ENCODE measurements at places on chromosomes 4 and X.

DNA sequence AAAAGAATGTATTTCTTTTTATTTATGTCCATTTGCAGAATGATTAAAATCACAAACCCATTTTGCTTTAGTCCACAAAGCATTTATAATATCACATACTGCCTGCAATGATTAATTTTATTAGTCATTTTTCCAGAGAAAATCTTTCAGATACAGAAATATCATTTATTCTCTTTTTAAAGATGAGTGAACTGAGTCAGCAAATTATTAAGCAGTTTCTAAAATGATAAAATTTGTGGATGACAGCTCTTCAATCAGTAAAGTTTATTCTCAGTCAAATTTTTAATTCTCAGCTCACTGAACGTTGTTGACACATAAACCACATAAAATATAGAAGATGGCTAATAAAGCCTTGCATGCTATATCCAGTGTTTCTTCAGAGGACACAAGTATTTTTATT is 485.5 kb downstream of the PRR32 start:
- no peak for DNase-seq

GRCh38 chr4:30828264-30828926 is 108.2 kb downstream of the PCDH7 start:
- no peak for DNase-seq

GRCh38 chr4:13323921-13324320 is 160.2 kb downstream of the RAB28 start:
- no peak for DNase-seq

- no peak for DNase-seq
Observed at GRCh38 chr4:38920677-38921076, 53.1 kb downstream of the FAM114A1 start.

DNA sequence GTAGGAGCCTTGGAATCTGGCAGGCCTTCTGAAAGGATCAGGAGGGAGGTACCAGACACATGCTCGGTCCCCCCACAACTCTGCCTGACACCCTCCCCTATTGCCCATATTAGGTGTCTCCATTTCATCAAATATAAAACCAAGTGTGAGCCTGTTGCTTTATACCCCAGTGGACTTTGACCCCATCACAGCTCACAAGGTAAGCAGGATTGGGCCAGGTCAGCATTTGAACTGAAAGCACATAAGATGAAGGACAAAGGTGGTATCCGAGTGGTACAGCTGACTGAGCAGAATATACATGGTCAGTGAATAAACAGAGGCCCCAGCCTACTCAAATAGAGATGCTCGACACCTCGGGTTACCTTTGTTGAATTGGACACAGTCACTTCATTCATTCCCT is 20.0 kb downstream of the SLC25A43 start:
- no peak for DNase-seq

GRCh38 chr4:23728971-23729370 is 160.9 kb downstream of the PPARGC1A start:
- DNase-seq, result no peak

DNA sequence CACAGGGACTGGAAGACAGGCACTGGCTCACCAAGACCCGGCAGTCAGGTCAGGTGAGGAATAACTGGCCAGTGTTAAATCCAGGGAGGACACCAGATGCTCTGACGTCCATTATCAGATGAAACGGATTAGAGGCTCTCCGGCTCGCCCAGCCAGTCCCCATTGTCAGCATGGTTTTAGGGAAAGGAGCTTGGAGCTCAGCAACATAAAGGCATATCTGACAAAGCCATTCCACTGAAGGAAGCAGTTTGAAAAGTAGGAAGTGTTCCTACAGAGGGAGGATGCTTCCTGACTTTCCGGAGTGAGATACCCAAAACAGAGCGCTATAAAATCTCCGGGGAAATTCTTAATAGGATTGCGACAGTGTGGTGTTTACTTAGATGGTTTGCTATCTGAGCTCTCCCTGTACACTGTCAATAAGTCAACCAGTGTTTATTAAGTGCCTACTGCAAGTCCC is 14.8 kb downstream of the NDNF start:
- no peak for DNase-seq

GRCh38 chr4:3871181-3871852 is 105.1 kb downstream of the ADRA2C start:
- DNase-seq, result no peak

- no peak for DNase-seq
Observed at GRCh38 chr4:5760936-5761480, 50.0 kb downstream of the EVC start.

- no peak for DNase-seq
Observed at GRCh38 chr4:8120501-8120900, 38.1 kb downstream of the ABLIM2 start.

DNA sequence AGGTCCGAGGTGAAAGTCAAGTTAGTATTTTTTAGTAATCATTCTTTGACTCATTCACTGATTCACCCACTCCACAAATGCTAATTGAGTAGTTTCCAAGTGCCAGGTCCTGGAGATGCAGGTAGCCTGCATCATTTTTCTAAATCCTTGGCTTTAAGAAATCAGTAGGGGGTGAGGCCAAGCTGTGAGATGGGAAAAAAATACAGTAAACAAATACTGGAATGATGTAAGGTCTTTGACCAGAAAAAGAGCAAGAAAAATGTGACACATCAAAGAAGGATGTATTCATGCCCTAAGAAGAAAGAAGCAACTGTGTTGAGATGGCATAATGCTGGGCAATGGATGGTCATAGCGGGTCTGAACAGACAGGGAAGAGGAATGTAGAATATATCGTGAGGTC is 1386.6 kb downstream of the PCDH7 start:
- DNase-seq, result no peak

GRCh38 chr4:4852591-4853362 is 6.7 kb upstream of the MSX1 start:
- no peak for DNase-seq

GRCh38 chr4:67327245-67328017 is 217.9 kb downstream of the CENPC start:
- DNase-seq, result peak; percentile 41

GRCh38 chrX:100643212-100643611 is 787 bp upstream of the SRPX2 start:
- no peak for DNase-seq

DNA sequence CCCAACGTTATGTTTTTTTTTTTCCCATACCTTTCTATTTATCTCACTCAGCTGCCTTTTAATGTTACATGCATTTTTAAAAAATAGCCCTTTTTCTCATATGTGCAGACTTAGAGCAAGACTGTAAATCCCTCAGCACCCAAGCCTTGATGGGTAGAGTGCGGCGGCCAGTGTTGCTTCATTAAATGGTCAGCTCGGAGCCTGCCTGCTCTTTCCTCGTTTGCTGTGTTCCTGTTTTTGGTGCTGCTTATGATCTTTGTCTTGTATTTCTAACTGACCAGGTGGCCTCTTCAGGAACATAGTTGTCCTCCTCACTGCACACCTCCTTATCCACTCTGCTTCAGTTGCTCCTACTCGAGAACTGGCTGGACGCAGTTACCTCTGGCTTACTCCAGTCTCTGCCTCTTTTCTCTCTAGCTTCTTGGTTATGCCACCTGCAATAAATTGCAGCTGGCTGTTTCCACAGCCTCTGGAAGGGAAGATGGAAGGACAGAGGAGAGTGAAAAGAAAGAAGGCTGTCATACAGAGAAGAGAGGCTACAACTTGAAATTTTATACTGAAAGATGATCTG is 10.7 kb downstream of the RBPJ start:
- no peak for DNase-seq

DNA sequence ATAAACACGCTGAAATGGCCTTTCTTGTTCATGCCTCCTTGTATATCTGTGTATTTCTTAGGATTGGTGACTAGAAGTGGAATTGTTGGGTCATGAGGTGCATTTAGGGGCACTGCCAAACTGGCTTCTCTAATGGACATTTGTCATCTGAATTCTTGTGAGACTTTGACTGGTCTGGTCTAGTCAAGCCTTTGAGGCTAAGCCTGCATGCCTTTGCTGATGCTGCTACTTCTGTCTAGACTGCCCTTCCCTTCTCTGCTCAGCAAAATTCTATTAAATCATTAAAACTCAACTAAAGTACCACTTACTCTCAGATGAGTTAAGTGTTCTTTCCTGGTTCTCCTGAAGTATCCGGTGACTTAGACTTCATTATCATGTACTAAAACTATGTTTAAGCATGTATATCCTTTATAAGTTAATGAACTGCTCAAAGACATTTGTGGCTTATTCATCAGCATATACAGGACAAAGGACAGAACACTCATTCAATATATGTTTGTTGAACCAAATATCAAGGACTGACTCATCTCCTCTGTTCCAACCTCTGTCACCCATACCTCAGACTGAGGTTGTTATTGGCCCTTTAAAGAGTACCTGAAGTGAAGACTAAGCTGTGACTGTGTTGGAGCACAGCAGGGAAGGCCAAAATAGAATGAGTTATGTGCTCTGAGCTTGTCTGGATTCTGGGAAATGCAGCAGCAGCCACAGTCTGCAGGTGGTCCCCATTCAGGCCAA is 9.0 kb downstream of the TCEAL1 start:
- no peak for DNase-seq

- DNase-seq, result no peak
Observed at GRCh38 chr4:36056136-36056535, 188.2 kb downstream of the ARAP2 start.

DNA sequence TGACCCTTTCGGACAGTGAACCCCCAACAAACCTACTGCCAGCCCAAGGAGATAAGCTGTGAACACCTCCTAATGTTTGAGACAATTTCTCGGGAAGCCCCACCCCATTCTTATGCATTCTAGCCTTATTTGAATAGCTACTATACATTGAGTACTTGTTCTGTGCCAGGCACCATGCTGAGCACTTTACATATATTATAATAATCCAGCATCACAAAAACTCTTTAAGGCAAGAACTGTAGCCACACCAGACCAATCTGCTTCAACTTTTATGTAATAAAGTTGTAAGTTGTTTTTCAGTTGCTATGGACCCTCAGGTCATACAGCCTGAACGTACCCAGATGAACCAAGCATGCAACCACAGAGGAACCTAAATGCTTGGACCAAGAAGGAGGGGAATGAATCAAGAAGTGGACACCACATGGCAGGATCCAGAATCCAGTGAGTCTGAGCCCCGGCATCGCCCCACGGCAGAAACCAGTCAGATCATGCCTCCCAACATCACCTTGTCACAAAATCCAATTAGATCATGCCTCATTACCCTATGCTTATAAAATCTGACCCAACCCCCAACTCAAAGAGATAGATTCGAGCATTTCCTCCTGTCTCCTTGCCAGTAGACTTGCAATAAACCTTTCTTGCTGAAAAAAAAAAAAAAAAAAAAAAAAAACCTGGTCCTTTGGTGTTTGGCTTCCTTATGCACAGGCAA is 225.0 kb downstream of the QDPR start:
- no peak for DNase-seq

DNA sequence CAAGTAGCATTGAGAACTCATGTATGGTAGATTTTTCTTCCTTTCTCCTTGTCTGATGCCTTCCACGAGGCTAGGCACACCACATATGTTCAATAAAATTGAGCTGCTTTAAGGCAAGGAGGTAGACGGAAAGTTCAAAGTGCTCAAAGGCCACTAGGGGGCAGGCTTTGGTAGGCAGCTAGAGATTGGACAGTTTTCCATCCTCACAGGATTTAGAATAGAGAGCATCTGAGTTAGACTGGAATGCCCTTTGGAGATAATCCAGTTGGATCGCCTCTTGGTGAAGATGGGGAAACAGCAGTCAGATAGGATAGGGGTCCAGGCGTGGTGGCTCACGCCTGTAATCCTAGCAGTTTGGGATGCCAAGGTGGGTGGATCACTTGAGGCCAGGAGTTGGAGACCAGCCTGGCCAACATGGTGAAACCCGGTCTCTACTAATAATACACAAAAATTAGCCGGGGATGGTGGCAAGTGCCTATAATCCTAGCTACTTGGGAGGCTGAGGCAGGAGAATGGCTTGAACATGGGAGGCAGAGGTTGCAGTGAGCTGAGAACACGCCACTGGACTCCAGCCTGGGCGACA is 30.4 kb downstream of the ELF4 start:
- peak; percentile 14 for DNase-seq

DNA sequence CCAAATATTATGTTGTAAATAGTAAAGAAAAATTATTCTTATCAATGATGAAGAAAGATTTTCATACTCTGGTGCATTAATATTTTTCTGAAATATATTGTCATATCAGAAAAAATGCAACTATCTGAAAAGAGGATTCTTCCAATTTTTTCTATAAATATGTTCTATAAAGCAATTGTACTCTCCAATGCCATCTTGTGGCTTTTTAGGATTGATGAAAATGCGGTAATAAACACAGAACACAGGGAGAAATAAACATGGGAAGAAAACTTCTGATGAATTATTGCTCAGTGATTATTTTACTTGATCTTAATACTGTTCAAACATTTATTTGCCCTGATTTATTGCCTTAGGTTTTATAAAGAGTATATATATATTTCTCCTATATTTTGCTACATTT is 215.4 kb downstream of the IL1RAPL1 start:
- DNase-seq, result no peak

DNA sequence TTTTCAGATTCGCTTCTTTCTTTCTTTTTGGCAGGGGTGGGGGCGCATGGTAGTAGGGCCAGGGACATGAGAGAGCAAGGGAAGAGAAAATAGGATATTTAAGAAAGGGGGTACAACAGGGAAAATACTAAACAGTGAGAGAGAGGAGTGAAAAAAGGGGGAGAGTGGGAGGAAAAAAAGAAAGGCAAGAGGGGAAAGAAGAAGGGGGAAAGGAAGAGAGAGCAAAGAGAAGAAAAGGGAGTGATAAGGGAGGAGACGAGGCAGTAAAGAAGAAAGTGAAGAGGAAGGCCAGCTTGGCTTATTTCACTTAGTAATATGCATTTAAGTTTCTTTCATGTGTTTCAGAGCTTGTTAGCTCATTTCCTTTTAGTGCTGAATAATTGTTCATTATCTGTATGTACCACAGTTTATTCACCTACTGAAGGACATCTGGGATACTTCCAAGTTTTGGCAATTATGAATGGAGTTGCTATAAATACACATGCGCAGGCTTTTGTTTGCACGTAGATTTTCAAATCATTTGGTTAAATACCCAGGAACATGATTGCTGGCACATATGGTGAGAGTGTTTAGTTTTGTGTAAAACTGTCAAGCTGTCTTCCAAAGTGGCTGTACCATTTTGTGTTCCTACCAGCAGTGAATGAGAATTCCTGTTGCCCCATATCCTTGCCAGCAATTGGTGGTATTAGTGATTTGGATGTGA is 37.3 kb downstream of the CASP6 start:
- DNase-seq, result peak; percentile 85

DNA sequence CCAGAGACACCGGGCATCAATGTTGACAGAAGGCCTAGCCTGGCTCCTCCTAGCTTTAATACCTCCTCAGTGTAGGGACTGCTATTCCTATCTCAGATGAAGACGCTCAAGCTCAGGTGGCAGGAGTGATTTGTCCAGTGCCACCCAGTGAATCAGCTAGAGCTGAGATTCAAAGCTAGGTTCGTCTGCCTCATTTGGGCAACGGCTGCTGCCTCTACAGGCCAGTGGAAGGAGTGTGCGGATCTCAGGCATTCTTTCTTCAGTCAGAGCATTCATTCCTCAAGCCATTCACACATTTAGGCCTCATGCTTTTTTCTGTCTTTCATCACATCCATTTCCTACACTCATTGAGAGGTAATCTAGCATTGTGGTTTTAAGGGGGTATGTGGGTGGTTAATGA is 7.3 kb downstream of the TSR2 start:
- no peak for DNase-seq
